Fibroblast of skin of abdomen (primary cell): ENCODE measurements at places on chromosomes 12 and 14.

- no peak for DNase-seq
Observed at GRCh38 chr14:55440385-55440784, at the start of gene TBPL2. TBPL2 (minus strand) TSS chr14:55440616; CDS start chr14:55440449, 167 bp downstream.

DNA sequence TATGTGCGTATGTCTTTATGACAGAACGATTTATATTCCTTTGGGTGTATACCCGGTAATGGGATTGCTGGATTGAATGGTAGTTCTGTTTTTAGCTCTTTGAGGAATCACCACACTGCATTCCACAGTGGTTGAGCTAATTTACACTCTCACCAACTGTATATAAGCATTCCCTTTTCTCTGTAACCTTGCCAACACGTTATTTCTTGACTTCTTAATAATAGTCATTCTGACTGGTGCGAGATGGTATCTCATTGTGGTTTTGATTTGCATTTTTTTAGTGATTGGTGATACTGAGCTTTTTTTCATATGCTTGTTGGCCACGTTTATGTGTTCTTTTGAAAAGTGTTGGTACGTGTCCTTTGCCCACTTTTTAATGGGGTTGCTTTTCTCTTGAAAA lies 49.7 kb downstream of the FRS2 start:
- DNase-seq, result peak; percentile 57

DNA sequence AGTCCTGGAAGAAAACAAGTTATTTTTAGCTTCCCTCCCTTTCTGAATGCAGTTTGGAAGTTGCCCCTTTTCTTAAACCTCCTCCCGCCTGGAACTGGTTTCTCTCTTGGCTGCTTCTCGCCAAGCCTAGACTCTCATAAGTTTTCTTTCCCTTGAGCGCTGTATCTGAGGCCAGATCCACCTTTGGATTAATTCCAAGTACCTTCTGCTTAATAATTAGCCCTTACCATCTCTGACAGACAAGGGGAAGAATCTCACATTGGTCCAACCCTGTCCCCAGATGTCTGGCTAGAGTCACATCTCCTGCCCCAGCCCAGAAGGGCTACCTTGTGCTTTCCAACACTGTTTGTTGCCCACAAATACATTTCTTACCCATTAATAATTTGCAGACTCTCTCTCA lies 161.8 kb upstream of the RGS6 start:
- DNase-seq, result no peak

DNA sequence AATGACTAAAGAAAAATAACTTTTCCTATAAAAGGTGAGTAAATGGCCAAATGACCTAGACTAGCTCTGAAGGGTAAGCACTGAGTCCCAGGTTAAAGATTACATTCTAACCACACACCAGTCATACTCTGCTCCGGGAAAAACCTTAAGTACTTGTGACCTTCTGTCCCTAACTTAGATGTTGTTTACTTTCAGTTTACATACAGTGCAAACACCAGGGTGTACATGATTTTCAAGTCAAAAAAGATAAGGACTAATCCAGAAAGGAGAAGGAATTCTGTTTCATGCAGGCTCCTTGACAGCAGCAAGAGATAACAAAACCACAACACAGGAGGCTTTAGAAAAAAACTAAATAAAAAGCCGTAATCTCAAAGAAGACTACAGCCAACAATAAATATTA lies 174.2 kb downstream of the PPM1H start:
- no peak for DNase-seq

DNA sequence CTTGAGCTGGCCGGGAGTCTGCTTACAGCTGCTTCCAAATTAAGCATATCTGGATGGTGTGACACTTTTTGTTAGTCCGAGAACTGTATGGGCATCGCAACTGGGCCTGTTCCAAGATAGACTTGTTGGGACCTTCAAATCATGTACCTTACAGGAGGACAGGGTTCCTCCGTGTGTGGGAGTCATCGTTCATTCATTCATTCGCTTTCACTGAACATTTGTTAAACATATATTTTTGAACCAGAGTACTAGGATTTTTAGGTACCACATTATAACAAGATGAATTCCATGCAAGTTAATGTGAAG lies 387 bp upstream of the IPO8 start:
- DNase-seq, result no peak

DNA sequence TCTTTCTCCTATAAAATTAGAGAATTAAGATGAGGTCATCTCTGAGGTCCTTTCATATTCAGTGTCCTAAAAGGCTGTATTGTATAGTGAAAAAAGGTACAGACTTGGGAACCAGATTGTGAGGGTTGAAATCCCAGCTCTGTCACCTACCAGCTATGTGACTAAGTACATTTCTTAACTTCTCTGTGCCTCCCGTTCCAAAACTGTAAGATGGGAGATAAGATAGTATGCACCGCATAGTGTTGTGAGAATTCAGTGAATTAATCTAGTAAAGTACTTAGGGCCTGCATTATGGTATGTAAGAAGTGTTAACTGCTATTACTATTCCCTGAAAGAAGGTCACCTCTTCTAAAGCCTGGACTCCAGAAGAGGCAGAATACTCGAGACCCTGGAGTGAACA lies 60.6 kb downstream of the GNG2 start:
- DNase-seq, result no peak

DNA sequence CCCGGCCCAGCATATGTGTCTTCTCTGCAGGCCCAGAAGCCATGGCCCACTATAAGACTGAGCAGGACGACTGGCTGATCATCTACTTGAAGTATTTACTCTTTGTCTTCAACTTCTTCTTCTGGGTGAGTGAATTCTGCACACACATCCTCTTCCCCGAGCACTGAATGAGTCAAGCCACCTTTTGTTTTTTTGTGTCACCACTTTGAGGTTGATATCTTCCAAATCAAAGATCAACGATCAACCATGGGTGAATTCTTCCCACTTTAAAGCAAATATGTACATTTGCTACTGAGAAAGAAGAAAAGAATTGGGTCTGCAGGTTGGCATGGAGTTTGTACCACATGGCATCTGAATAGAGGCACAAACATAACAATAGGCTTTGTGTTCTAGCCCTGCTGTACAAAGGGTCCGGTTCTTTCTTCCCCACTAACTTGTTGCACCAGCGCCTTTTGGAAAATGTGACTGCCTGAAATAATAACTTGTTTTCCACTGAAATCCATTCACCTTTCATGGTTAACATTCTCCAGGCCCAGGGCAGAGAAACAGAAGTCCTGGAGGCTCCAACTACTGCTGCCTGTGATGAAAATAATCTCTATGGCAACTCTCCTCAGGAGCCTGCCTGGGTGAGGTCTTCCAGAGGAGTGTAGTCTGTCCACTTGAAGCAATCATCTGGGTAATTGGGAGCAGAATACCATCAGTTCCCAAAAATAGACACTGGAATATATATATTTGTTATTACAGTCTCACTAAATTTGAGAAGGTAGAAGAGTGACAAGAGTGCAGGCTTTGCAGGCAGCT lies 27.6 kb downstream of the TSPAN11 start:
- DNase-seq, result no peak

GRCh38 chr12:91142221-91142631 lies 30.9 kb upstream of the LUM start:
- DNase-seq, result peak; percentile 48

- DNase-seq, result peak; percentile 29
Observed at GRCh38 chr14:74988131-74988530, 14.6 kb upstream of the EIF2B2 start.

- no peak for DNase-seq
Observed at GRCh38 chr12:74514098-74514872, 23.4 kb upstream of the ATXN7L3B start.

GRCh38 chr12:131783915-131784541 lies 44.2 kb upstream of the MMP17 start:
- DNase-seq, result peak; percentile 78

DNA sequence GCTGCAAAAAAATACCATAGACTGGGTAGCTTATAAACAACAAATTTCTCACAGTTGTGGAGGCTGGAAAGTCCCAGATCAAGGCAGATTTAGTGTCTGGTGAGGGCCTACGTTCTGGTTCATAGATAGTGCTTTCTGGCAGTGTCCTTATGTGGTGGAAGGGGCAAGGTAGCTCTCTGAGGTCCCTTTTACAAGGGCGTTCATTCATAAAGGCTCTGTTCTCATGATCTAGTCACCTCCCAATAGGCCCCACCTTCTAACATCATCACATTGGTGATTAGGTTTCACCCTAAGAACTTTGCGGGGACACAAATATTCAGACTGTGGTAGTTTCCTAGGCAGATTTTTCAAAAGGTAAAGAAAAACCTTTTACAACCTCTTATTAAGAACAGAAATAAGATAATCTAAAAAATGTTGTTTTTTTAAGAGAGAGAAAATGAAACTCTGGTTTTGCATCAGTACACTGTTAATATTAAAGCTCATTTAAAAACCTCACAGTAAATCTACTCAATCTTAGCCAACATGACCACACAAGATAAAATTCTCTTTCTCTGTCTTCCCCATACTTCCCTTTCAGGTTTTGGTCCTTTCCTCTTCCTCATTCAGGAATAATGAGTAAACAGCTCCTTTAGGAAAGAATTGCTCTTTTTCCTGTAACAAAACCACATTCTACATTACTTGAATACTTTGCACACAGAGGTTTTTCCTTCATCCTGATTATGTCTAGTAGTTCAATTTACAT lies 117.5 kb downstream of the UNC79 start:
- DNase-seq, result no peak

- DNase-seq, result no peak
Observed at GRCh38 chr12:75571204-75571603, 59.8 kb upstream of the KRR1 start.

DNA sequence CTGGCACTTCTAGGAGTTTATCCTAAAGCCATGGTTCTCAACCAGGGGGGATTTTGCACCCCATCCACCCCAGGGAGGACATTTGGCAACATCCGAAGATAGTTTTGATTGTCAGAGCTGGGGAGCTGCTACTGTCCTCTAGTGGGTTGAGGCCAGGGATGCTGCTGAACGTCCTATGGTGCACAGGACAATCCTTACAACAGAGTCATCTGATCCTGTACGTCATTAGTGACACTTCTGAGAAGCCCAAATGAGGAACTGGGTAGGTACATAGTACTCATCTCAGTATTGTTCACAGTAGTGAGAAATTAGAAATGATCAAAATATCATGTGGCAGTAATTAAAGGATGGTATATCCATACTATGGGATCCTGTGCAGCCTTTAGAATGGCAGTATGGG lies 185.1 kb downstream of the CHST11 start:
- DNase-seq, result no peak
